Omental fat pad (tissue), 4 donors: ENCODE measurements at places on chromosomes 2 and 18.

DNA sequence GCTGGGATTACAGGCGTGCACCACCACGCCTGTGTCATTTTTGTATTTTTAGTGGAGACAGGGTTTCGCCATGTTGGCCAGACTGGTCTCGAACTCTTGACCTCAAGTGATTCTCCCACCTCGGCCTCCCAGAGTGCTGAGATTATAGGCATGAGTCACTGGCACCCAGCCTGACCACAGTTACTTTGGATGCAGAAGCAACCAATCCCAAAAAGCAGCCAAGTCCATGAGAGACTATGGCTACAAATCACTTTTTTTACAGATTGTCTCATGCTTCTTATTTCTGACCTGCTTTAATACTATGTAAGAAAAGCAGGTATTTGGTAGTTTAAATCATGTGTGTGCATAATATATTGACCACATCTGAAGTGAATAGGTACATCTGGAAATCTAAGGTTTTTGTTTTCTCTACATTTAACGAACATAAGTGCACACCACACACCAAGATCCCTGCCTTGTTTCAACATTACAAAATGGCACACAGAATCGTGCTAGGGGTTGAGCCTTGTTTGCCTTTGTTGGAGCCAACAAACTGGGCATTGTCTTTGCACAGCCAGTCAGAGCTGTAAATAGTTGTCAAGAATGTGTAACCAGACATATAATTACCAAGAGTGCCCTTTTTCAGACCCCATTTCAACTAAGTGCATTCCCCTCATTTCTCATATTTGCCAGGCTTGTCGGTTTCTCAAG is 18.3 kb upstream of the MAP4K4 start:
- DNase-seq, result no peak

DNA sequence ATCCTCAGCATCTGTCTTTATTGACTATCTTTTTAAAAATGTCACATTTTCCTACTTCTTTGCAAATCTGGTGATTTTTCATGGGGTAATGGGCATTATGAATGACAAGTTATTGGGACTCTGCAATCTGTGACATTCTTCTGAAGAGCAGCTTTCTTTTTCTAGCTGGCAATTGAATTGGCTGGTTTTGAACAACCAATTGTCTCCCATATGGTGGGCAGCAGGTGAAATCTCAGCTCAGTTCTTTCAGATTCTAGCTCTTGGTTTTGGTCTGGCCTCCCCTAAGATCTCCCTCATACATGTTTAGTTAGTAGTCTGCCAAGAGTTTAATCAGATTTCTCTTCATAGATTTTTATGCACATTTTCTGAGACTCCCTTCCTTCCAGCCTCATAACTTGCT is 107.9 kb upstream of the EPB41L3 start:
- DNase-seq, result no peak

GRCh38 chr2:64533882-64534281 is 9.8 kb downstream of the AFTPH start:
- DNase-seq, result no peak

DNA sequence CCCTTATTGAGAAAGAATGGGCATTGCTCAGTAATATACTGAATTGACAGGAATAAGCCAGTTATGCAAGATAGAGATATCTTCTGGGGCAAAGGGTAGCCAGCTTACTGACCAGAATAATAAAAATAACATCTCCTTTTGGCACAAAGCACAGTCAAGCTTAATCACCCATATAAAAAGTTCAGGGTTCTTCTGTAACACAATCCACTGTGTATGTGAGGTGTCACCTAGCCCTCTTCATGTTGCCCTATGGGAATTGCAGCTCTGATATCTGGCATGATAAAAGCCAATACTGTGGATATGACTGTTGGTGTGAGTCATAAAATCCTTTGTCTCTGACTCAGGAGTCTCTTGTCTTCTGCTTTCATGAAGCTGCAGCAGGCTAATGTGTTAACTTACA is 90.8 kb downstream of the DSEL start:
- DNase-seq, result no peak

GRCh38 chr2:195536906-195537305 is 120.1 kb upstream of the SLC39A10 start:
- no peak for DNase-seq

DNA sequence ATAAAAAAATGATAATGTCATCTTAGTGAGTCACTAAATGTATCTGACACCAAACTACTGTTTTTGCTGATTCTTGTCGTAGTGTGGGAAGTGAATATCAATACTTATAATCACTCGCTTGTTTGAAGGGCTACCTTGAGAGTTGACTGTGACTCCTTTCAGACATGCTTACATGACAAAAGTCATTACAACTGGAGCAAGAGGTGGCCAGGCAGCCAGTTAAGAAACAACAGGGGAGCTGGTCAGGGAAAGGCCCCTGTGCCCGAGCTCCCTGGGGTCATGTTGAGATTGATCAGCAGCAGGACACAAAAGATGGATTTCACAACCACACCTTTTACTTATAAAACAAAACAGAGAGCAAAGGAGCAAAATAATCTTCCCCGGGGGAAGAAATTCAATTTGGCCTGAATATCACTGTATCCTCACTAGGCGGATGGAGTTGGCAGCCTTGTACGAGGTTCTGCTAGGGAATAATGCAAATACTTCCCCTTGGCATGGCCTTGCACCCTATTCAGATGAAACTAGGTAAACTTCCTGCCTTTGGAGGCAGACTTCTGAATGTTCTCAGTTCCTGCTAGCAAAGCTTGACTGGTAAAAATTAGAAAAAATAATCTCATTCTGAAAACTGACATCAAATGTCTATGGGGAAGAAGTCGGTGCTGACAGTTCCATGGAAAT is 101.2 kb downstream of the DYNC1I2 start:
- no peak for DNase-seq

DNA sequence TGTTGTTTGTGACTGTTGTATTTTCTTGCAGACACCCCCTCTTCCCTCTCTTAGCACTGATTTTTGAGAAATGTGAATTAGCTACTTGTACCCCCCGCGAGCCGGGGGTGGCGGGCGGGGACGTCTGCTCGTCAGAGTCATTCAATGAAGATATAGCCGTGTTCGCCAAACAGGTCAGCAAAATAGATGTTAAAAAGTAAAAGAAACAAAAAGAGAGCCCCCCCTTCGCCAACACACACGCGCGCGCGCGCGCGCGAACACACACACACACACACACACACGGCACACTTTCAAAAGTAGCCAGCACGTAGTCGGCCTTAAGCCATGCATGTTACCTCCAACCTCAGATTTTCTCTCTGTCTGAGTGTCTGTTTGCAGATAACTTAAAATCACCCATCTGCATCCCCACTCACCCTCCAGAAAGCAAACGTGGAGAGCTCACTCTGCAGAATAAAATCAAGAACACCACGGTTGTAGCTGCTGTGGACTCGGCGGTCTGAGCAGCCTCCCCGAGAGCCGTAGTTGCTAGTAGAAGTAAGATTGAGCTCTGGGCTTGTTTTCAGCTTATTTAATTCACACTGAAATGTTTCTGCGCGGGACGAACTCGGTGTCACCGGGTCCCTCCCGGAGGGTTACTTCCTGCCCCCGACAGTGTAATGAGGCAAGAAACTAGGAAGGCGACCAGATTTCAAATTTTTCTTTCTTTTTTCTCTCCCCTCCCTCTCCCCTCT is 5.1 kb downstream of the MEIS1 start:
- no peak for DNase-seq

DNA sequence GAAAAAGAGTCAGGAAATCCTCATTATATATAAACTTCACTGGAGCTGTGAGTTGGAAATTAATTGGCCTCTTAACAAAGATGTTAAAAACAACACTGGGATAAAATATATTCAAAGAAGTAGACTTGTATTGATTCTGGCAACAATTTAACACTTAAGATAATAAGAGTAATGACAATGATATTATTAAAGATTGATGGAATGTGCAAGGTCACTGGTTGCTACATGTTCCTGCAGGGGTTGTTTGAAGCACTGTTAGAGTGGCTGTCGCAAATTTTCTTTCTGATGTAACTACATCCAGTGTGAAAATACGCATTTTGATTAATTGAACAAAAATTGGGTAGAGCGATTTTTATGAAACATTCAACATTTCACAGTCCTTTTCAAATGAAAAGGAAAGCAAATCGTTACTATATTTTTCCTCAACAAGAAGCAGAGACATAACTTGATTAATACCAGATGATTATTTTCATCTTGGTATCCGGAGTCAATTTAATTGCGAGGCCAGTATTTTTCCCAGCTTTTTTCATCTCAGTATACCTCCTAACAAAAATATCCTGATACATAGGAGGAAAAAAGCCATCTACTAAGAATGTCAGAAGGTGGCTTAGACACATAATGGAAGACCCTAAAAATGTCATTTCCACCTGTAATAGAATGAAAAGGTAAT is 6.1 kb downstream of the PTGR3 start:
- no peak for DNase-seq

- no peak for DNase-seq
Observed at GRCh38 chr18:35076135-35076924, 35.1 kb downstream of the MAPRE2 start.
